NCI-H187 (cell line): ENCODE measurements at places on chromosomes 11 and 22.

GRCh38 chr11:117818041-117818873, 6.3 kb downstream of the FXYD2 start:
- no peak for DNase-seq

DNA sequence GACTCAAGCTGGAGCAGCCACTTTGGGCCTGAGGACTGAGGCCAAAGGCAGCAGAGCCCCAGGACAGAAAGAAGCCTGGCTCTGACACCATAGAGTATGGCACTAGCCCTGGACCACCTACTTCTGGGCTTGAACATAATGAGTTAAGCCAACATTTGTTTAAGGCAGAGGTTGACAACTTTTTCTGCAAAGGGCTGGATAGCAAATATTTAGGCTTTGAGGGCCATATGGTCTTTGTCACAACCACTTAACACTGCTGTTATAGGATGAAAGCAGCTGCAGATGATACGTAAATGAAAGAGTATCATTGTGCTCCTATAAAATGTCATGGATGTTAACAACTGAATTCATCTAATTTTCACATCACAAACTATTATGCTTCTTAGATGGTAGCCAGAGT, 16.6 kb downstream of the OSBP start:
- DNase-seq: no peak

- no peak for DNase-seq
Observed at GRCh38 chr11:16791191-16791961, 52.9 kb downstream of the C11orf58 start.

DNA sequence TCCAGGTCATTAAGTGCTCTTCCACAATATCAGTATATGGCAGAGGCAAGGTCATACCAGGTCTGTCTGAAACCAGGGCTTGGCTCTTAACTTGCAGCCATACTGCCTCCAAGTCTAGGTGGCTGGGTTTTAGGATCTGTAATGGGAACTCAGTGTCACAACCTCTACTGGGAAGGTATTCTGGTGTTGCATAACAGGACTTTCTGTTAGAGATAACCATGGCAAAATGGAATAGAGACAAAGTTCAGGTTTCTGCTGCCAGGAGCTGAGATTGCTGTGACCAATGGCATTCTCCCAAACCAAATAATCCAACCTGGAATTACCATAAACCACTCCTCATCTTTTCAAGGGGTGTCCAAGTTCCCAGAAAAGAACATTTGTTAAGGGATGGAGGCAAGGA, 6.8 kb upstream of the SAA1 start:
- no peak for DNase-seq

GRCh38 chr11:8794126-8794525, 111.5 kb downstream of the RPL27A start:
- no peak for DNase-seq

GRCh38 chr22:33362702-33363101, 304.5 kb upstream of the SYN3 start:
- no peak for DNase-seq

DNA sequence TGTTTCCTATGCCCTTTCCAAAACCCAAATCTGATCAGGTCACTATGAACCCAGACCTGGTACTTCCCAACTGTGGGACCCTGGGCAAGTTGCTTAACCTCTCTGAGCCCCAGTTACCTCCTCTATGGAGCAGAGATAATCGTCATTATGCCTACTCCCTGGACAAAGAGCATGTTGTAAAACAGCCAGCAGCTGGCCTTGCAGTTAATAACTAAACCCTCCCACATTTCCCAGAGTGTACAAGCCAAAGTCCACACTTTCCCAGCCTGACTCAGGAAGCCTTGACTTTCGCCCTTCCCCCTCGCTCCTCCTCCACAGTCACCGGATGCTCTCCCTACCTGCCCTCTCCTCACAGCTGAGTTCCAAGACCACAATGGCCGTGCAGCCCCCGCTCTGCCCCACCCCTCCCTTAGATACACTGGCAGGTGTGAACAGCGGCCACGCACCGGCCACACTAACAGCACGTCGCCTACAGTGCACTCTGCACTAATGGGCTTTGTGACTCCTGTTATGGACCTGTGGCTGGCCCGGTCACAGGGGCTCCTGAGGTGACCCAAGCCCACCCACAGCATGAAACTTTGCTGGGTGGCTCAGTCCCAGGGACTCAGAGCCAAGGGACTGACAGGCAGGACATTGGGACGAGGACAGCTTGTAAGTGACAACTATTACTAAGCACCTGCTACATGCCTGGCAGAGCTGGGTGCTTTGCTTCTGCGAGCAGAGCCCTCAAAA, 15.6 kb upstream of the MFNG start:
- no peak for DNase-seq
